ENCODE measurements at places on chromosomes 4 and X. TPM values are rescaled to one million over a fixed set of nuclear protein-coding genes. Genes with fewer than 3 reads are reported as not detected.

Gene UCHL1
- total RNA-seq = 9.3 TPM

DNA sequence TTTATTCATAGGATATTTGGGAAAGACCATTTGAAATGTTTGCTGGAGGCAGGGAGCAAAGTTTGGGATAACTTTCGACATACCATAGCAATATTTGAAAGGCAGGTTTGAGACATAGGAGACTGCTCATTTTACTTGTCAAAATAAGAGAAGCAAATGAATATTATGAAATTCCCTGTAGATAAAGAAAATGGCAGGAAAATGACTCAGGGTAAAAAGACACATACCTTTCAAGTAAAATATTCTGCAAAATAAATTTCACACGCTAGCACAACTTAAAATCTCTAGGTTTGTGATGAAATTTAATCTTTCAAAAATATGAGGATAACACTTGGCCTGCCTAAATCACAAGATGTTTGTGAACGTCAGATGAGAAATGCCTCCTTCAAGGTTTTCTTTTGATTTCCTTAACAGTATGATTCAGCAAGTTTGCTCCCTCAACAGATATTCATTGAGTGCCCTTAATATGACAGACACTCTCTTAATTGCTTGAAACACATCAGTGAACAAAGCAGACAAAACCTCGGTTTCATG is 6.6 kb downstream of the TMEM156 start:
- no peak overlapping the region for H3K27ac ChIP-seq
- no peaks in the 10 kb centered on the region for H3K36me3 ChIP-seq
- no peak for DNase-seq
- H3K4me3 ChIP-seq = no peak overlapping the region
- no peaks in the 10 kb centered on the region for H3K4me1 ChIP-seq

DNA sequence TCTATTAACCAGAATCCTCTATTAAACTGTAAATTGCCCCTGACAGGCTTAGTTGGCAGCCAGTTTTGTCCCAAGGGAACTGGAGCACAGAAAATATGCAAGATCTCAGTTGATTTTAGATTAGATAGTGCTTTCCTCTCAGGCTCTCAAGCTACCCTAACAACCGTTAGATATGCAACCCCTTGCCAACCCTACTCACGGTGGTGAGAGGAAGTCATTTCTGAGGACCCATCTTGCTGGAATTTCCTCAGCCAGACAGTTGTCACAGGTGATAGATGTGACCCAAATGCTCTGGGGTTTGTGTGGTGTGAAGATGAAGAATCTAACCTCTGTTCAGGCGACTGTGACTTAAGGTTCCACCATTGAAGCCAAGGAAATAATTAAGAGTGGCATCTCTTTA is 447.1 kb downstream of the MID1IP1 start:
- H3K27me3 ChIP-seq = no peaks in the 10 kb centered on the region
- H3K4me3 ChIP-seq = no peak overlapping the region
- DNase-seq = no peak
- H3K36me3 ChIP-seq = no peaks in the 10 kb centered on the region
- H3K4me1 ChIP-seq = no peaks in the 10 kb centered on the region
- H3K27ac ChIP-seq = no peak overlapping the region

GRCh38 chr4:177047070-177047850 is 254.5 kb upstream of the VEGFC start:
- peak; percentile 60 for DNase-seq
- H3K36me3 ChIP-seq = no peaks in the 10 kb centered on the region
- no peaks in the 10 kb centered on the region for H3K4me1 ChIP-seq
- H3K4me3 ChIP-seq = no peak overlapping the region

GRCh38 chrX:1686642-1687041 is 71.8 kb downstream of the ASMT start:
- H3K36me3 ChIP-seq = no peaks in the 10 kb centered on the region
- no peak for DNase-seq
- H3K4me1 ChIP-seq = no peaks in the 10 kb centered on the region
- no peaks in the 10 kb centered on the region for H3K27me3 ChIP-seq
- no peak overlapping the region for H3K4me3 ChIP-seq

GRCh38 chrX:17020356-17020755 is 73.9 kb downstream of the REPS2 start:
- H3K36me3 ChIP-seq = no peaks in the 10 kb centered on the region
- H3K4me1 ChIP-seq = no peaks in the 10 kb centered on the region
- no peaks in the 10 kb centered on the region for H3K27me3 ChIP-seq
- no peak for DNase-seq
- H3K27ac ChIP-seq = no peak overlapping the region

DNA sequence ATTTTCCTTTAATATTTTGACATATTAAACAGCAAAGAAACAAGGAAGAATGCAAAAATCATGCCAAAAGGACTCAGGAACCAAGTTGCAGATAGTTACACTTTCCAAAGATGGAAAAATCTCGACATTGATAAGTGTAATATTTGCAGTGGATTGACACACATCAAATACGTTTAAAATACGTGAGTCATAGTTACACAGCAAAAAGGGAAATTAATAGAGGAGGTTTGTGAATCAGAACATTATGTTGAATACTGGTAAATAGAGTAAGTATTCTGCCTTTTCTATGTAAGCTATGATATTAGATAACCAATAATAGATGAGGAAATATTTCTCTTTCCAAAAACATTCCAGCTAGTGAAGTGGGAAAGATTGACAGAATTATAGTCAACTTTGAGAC is 1761.3 kb upstream of the IGFBP7 start:
- H3K4me1 ChIP-seq = no peaks in the 10 kb centered on the region
- H3K27ac ChIP-seq = no peak overlapping the region
- DNase-seq = no peak
- no peaks in the 10 kb centered on the region for H3K27me3 ChIP-seq

DNA sequence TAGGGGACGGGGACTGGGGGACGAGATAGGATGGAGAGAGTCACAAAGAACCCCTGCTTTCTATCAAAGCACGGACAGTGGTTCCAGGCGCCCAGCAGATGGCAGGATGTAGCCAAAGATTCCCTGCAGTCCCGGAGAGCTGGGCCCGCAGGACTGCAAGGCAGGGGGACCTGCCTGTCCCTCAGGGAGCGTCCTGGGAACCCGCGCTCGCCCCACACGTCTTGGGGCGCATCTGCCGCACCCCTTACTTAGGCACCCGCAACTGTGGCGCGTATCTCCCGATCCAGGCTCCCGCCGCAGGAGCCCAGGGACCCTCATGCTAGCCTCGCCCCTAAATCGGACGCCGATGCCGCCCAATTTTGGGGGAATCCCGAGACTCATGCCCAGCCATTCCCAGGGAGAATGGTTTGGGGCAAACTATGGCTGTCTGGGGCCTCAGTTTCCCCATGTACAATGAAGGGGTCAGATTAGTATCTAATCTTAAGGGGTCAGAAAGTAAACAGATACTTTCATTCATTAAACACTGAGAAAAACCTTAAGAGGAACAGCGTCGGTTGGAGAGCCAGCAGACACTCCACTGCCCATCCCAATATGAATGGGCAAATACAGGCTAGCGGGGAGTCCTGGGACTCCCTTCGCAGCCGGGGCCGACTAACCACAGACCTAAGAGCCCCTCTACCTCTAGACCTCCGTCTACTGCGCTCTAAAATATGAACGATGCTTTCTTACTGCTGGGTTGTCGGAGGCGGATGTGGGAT is 581 bp upstream of the STK32B start:
- H3K4me3 ChIP-seq = peak overlapping the region; percentile 64
- peaks cover 49% of the 10 kb centered on the region for H3K27me3 ChIP-seq
- peak; percentile 66 for DNase-seq
- H3K27ac ChIP-seq = no peak overlapping the region

DNA sequence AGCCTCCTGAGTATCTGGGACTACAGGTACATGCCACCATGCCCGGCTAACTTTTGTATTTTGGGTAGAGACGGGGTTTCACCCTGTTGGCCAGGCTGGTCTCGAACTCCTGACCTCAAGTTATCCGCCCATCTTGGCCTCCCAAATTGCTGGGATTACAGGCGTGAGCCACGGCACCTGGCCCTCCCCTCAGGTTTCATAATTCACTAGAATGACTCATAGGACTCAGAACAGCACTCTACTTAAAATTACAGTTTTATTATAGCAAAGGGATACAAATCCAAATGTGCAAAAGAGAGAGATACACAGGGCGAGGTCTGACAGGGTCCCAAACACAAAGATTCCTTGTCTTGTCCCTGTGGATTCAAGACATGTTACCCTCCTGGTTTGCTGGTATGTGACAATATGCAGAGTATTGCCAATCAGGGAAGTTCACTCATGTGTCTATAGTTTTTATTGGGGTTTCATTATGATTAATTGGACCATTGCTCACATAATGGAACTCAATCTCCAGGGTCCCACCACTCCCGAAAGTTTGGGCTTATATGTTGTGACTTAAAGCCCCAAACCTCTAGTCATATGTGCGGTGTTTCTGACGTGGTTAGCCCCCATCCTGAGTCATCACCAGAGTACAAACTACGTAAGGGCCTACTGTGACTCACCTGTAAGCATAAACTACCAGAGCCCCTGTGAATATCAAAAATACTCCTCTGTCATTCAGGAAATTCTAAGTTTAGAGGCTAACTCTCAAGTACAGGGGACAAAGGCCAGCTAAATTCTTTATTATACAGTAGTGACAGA is 5.2 kb downstream of the YIPF6 start:
- H3K27me3 ChIP-seq = no peaks in the 10 kb centered on the region
- no peaks in the 10 kb centered on the region for H3K36me3 ChIP-seq

Gene ADH7
- total RNA-seq = not detected

GRCh38 chr4:121977251-121978171 is 25.7 kb upstream of the TRPC3 start:
- no peak overlapping the region for H3K4me3 ChIP-seq
- DNase-seq = no peak
- no peaks in the 10 kb centered on the region for H3K36me3 ChIP-seq
- peaks cover 9% of the 10 kb centered on the region for H3K27me3 ChIP-seq

GRCh38 chrX:45719751-45720501 is 519.2 kb upstream of the DIPK2B start:
- no peak for DNase-seq
- H3K4me1 ChIP-seq = no peaks in the 10 kb centered on the region
- no peaks in the 10 kb centered on the region for H3K27me3 ChIP-seq
- no peaks in the 10 kb centered on the region for H3K36me3 ChIP-seq
- no peak overlapping the region for H3K27ac ChIP-seq
- H3K4me3 ChIP-seq = no peak overlapping the region

- H3K4me3 ChIP-seq = no peak overlapping the region
- H3K27ac ChIP-seq = no peak overlapping the region
- H3K27me3 ChIP-seq = no peaks in the 10 kb centered on the region
- H3K36me3 ChIP-seq = no peaks in the 10 kb centered on the region
Observed at GRCh38 chr4:183860731-183861130, 44.4 kb upstream of the STOX2 start.

- no peak overlapping the region for H3K27ac ChIP-seq
- no peak overlapping the region for H3K4me3 ChIP-seq
Observed at GRCh38 chr4:48347282-48347921, 6.1 kb downstream of the SLAIN2 start.

DNA sequence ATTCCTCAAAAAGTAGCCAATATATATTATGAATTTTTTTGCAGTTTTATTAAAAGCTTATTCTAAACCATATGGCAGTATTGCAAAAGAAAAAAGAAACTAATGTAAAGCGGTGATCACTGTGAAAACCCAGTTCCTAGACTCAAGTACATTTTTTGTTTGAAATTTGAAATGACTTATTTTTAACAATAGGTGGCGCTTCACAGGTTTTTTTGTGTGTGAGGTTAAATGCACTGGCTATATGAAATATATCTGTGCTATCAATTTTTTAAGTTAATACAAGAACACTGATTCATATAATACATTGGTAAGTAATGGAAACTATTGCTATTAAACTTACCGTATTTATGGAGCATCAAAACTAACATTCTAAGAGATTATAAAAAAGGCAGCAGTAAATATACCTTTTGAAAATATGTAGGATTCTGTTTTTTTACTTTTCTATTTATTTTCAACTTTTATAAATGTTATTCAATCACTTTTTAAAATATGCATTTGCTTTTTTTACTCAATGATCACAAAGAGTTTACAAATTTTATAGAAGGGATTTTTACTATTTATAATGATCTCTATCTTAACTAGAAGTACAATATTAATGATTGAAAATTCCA is 5.6 kb upstream of the SPRY1 start:
- H3K36me3 ChIP-seq = no peaks in the 10 kb centered on the region
- peak overlapping the region; percentile 26 for H3K27ac ChIP-seq
- H3K4me3 ChIP-seq = no peak overlapping the region
- DNase-seq = no peak

GRCh38 chr4:103050736-103051436 is 25.7 kb downstream of the SLC9B2 start:
- no peak for DNase-seq
- no peaks in the 10 kb centered on the region for H3K36me3 ChIP-seq
- no peaks in the 10 kb centered on the region for H3K27me3 ChIP-seq
- H3K4me3 ChIP-seq = no peak overlapping the region
- no peak overlapping the region for H3K27ac ChIP-seq

- H3K4me1 ChIP-seq = no peaks in the 10 kb centered on the region
- H3K36me3 ChIP-seq = peaks cover 20% of the 10 kb centered on the region
- no peak overlapping the region for H3K4me3 ChIP-seq
- DNase-seq = no peak
- H3K27ac ChIP-seq = no peak overlapping the region
Observed at GRCh38 chrX:2638279-2638678, 52.8 kb upstream of the CD99 start.

DNA sequence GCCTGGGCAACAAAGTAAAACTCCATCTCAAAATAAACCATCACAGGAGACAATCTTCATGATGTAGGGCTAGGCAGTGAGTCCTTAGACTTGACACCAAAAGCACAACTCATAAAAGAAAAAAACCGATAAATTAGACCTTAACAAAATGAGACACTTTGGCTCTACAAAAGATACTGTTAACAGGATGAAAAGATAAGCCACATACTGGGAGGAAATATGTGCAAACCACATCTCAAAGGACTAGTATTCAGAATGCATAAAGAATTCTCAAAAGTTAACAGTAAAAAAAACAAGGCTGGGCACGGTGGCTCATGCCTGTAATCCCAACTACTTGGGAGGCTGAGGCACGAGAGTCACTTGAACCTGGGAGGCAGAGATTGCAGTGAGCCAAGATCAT is 13.2 kb downstream of the EFHC2 start:
- DNase-seq = no peak
- no peaks in the 10 kb centered on the region for H3K36me3 ChIP-seq
- H3K27ac ChIP-seq = no peak overlapping the region
- no peaks in the 10 kb centered on the region for H3K27me3 ChIP-seq
- H3K4me1 ChIP-seq = no peaks in the 10 kb centered on the region

DNA sequence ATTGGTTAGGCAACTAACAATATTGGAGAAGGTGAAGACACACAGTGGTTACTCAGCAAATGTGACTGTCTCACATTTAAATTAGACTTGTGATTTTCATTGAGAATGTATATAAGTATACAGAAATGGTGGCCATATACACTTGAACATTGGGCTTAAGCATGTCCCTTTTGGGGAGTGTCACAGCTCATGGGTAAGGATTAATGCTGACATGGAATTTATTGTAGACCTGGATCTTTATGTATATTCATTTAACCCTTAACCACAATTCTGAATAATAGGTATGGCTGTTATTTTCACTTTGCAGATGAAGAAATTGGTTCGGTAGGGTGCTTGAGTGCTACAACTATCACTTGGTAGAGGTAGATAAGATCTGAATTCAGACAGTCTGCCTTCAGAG is 95.5 kb upstream of the WDFY3 start:
- H3K27ac ChIP-seq = no peak overlapping the region
- H3K4me3 ChIP-seq = no peak overlapping the region
- H3K27me3 ChIP-seq = peaks cover 7% of the 10 kb centered on the region
- H3K4me1 ChIP-seq = no peaks in the 10 kb centered on the region
- no peaks in the 10 kb centered on the region for H3K36me3 ChIP-seq

Gene SULT1B1
- 0.87 TPM for total RNA-seq

- no peak for DNase-seq
- H3K27ac ChIP-seq = no peak overlapping the region
- no peaks in the 10 kb centered on the region for H3K36me3 ChIP-seq
- H3K4me3 ChIP-seq = no peak overlapping the region
- H3K4me1 ChIP-seq = no peaks in the 10 kb centered on the region
- no peaks in the 10 kb centered on the region for H3K27me3 ChIP-seq
Observed at GRCh38 chr4:24611575-24611974, 27.2 kb upstream of the DHX15 start.

All from heart right ventricle (tissue), 16 donors.